ENCODE measurements at places on chromosomes 2 and 18.

- DNase-seq = peak; percentile 71
- no peaks in the 10 kb centered on the region for H3K27me3 ChIP-seq
- no peaks in the 10 kb centered on the region for H3K36me3 ChIP-seq
- H3K4me1 ChIP-seq = no peaks in the 10 kb centered on the region
- no peak overlapping the region for H3K27ac ChIP-seq
- no peak overlapping the region for H3K4me3 ChIP-seq
These were observed 22.4 kb downstream of the CYP27C1 start for GRCh38 chr2:127197475-127198385.

DNA sequence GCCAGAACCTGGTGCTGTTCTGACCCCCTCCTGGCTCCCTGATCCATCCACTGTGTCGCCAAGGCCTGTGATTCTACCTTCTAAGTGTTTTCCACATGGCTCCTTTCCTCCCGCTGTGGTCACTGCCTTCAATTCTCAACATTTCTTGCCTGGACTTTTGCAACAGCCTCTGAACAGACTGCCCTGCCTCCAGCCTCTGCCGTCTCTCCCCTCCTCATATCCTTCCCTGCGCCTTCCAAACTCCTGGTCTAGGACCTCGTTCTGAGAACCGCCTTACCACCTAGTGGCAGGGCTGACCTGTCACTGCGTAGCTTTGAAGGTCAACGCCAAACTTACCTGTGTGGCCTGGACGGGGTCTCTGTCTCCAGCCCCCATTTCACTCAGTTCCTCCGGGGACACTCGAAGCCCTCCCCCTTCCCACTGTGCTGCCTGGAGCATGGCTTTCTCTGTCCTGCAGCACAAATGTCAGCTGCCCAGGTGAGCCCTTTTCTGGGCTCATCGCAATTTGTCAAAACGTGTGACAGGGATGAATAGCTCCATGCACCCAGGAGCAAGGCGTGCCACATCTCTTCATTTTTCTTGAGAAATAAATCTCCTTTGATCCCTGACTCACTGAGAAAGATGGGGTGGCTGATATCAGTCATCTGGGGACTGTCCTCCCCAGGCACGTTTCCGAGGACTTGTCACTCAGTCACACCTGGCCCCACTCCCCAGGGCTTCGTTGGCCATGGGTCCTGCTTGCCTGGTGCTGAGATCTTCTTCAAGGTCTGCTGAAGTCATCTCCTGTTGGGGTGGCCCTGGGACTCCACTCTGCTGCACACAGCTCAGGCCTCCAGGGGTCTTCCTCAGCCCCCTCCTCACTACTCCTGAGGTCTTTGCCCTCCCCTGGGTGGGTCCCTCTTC lies 46.7 kb downstream of the LDLRAD4 start:
- no peak overlapping the region for H3K27ac ChIP-seq
- peaks cover 48% of the 10 kb centered on the region for H3K4me1 ChIP-seq
- H3K4me3 ChIP-seq = no peak overlapping the region
- no peak for DNase-seq
- H3K36me3 ChIP-seq = no peaks in the 10 kb centered on the region
- no peaks in the 10 kb centered on the region for H3K27me3 ChIP-seq

DNA sequence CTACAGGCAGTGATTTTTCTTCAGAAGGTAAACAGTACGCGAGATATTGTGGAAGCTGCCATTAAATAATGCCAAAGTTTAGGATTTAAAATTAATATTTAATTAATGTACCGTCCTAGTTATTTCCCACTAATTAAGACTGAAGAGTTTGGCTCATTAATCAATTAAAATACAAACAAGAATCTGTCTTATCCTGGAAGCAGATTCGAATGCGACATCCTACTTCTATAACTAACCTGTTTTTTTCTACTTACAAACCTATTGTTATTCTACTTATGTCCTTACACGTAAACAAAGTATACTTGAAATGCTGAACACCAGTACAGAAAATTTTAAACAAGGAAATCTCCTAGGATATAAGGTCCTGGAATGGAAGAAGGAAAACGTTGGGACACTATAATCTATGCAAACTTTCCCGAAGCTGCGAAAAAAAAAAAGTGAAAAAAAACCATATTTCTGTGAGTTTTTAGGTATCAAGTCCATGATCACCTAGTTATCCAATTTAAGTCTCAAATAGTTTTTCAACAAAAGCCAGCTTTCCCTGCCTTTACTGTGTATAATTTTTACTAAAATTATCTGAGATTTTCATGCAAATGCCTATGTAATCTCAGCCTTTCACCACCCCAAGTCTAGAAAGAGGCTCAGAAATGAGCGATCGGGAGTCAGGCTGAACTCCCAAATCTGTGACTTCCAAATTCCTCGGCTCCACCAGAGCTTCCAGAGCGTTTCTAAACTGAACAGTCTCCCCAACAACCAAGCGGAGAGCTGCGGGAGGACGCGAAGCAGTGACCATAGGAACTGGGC lies 1.2 kb upstream of the C2orf15 start:
- no peaks in the 10 kb centered on the region for H3K27me3 ChIP-seq
- H3K27ac ChIP-seq = peak overlapping the region; percentile 79
- DNase-seq = no peak

GRCh38 chr18:58996696-58997095 lies 132.0 kb downstream of the ZNF532 start:
- no peak for DNase-seq
- H3K27ac ChIP-seq = no peak overlapping the region
- H3K27me3 ChIP-seq = no peaks in the 10 kb centered on the region
- no peak overlapping the region for H3K4me3 ChIP-seq
- peaks cover 31% of the 10 kb centered on the region for H3K4me1 ChIP-seq

GRCh38 chr2:215598376-215598975 lies 162.6 kb upstream of the FN1 start:
- DNase-seq = no peak
- no peaks in the 10 kb centered on the region for H3K27me3 ChIP-seq
- H3K4me3 ChIP-seq = no peak overlapping the region

- H3K27me3 ChIP-seq = no peaks in the 10 kb centered on the region
- H3K4me1 ChIP-seq = no peaks in the 10 kb centered on the region
- no peak overlapping the region for H3K4me3 ChIP-seq
- no peaks in the 10 kb centered on the region for H3K36me3 ChIP-seq
- no peak for DNase-seq
These were observed 235.8 kb downstream of the TPGS2 start for GRCh38 chr18:36593001-36593400.

DNA sequence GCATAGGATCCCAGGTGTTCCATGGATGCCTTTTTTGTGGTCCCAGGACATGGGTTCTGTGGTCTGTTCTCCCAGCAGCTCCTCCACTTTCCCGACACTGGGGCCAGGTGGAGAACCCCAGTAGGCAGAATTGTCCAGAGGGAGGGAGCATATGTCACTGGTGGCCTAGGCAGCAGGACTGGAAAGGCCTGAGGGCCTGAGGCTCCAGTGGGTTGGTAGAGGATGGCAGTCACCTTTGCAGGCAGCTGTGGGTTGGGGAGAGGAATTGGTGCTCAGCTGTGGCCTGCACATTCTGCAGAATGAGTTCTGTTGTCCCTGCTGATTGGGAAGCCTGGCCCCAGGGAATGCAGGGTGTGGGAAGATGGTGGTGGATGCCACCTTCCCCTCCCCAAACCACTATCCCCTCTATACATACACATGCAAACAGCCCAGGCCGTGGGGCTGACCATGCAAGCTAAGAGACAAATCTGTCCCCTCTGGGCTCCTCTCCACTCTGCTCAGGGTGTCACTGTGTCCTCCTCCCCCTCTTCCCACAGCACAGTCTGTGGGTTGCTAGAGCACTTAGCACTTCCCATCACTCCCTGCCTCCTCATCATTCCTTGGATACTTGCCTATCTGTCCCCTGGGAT lies 11.4 kb downstream of the CTIF start:
- no peak overlapping the region for H3K4me3 ChIP-seq
- H3K27ac ChIP-seq = no peak overlapping the region
- DNase-seq = no peak

DNA sequence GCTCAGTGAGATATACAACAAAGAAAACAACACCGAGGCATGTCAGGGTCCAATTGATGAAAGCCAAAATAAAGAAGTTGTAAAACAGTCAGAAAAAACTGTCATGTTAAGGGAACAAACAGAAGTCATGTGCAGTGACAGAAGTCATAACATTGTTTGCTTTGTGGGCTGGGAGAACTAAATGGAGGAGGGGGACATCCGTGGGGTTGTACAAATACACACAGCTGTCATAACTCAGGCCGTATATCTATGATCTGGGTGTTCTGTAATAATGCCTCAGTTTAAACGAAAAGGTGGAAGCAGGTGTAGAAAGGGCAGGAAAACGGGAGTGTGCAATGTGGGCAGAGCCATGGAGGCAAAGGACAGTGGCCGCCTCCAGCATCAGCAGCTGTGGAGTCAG lies 27.3 kb downstream of the TIMM21 start:
- H3K27me3 ChIP-seq = no peaks in the 10 kb centered on the region
- H3K4me1 ChIP-seq = no peaks in the 10 kb centered on the region
- no peak overlapping the region for H3K27ac ChIP-seq
- H3K36me3 ChIP-seq = no peaks in the 10 kb centered on the region
- H3K4me3 ChIP-seq = no peak overlapping the region
- no peak for DNase-seq

DNA sequence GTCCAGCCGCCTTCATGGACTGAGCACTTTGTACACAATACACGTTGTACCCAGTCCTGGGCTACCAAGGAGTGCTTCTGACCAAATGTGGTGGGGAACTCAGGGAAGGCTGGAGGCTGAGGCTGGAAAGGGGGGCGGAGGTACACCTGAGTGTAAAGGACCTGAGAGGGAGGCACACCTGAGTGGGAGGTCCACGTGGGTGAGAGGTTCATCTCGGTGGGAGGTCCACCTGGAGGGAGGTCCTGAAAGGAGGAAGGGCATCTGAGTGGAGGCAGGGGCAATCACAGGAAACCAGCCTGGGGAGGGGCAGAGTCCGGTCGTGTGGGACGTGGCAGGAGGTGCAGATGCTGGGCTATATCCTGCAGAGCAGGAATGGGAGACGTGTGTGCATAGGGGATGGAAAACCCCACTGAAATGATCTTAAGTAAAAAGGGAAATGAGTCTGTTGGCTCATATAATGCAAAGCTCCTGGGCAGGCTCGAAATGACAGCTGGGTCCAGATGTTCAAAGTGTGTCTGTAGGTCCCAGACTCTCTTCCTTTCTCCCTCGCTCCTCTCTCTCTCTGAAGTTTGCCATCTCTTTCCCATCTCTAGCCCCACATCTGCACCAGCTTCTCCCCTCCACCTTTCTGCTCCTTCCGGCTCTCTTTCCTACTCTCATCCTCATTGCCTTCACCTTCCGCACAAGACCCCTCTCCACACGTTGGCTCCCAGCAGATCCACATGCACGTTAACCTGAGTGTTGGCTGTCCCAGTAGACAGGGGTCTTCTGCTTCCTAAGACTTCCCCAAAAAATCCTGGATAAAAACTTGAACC lies 137.7 kb downstream of the PXDN start:
- H3K27ac ChIP-seq = peak overlapping the region; percentile 67
- H3K36me3 ChIP-seq = no peaks in the 10 kb centered on the region
- H3K4me1 ChIP-seq = peaks cover 30% of the 10 kb centered on the region

- H3K4me3 ChIP-seq = no peak overlapping the region
- H3K36me3 ChIP-seq = no peaks in the 10 kb centered on the region
- H3K27ac ChIP-seq = no peak overlapping the region
- DNase-seq = no peak
- no peaks in the 10 kb centered on the region for H3K4me1 ChIP-seq
These were observed 43.9 kb downstream of the EMX1 start for GRCh38 chr2:72961036-72961720.

- H3K4me1 ChIP-seq = peaks cover 10% of the 10 kb centered on the region
- DNase-seq = peak; percentile 77
- H3K4me3 ChIP-seq = no peak overlapping the region
- H3K27me3 ChIP-seq = no peaks in the 10 kb centered on the region
- H3K36me3 ChIP-seq = no peaks in the 10 kb centered on the region
These were observed 40.5 kb upstream of the ACTR2 start for GRCh38 chr2:65186872-65187851.

DNA sequence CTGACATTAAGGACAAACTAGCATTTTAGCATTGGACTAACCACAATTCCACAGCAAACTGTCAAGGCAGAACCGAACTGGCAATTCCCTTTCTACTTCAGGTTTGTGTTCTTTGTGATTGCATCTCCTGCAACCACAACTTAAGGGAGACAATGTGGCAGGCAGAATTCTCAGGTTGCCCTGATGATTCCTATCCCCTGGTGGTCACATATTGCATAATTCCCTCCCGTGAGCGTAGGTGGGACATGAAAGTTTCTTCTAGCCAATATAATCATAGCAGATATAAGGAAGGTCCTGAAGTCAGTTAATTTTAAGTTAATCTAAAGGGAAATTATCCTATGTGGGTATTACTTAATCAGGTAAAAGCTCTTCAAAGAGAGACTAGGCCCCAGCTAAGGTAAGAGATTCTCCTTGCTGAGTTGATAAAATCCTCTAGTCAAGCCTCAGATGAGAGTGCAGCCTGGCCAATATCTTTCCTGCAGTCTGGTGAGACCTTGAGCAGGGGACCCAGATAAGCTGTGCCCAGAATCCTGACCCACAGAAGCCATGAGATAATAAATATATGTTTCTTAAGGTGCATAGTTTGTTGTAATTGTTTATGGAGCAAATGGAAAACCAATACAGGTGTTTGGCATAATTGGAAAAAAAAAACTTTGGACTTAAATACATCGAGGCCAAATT lies 45.9 kb upstream of the TNP1 start:
- no peaks in the 10 kb centered on the region for H3K27me3 ChIP-seq
- H3K4me3 ChIP-seq = no peak overlapping the region
- no peak for DNase-seq

- no peak overlapping the region for H3K4me3 ChIP-seq
- peak overlapping the region; percentile 84 for H3K27ac ChIP-seq
- H3K27me3 ChIP-seq = no peaks in the 10 kb centered on the region
- H3K36me3 ChIP-seq = no peaks in the 10 kb centered on the region
- DNase-seq = peak; percentile 72
- H3K4me1 ChIP-seq = peaks cover 46% of the 10 kb centered on the region
These were observed 48.0 kb downstream of the TEX44 start for GRCh38 chr2:231640641-231641111.

GRCh38 chr2:230634146-230634545 lies 78.5 kb upstream of the CAB39 start:
- H3K4me3 ChIP-seq = no peak overlapping the region
- no peaks in the 10 kb centered on the region for H3K36me3 ChIP-seq
- no peaks in the 10 kb centered on the region for H3K27me3 ChIP-seq
- no peak overlapping the region for H3K27ac ChIP-seq
- DNase-seq = no peak
- H3K4me1 ChIP-seq = peaks cover 4% of the 10 kb centered on the region

DNA sequence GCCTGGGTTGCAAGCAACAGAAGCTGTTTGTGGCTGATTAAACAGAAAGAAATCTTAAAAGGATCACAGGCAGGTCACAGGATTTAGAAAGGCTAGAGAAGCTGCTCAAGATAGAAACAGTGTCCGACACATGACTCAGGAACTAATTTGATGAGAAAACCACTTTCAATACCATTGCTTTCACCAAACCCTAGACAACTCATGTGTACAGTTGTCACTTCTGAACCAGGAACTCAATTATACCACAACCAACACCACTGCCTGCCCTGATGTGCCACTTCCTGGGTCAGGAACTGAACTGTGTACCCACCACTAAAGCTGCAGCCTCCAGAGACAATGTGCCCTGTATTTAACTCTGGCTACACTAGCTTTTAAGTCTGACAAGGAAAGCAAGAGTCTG lies 56.0 kb downstream of the TMEM247 start:
- H3K4me3 ChIP-seq = no peak overlapping the region
- no peaks in the 10 kb centered on the region for H3K36me3 ChIP-seq
- H3K27me3 ChIP-seq = no peaks in the 10 kb centered on the region
- DNase-seq = no peak
- peak overlapping the region; percentile 49 for H3K27ac ChIP-seq

Data from lower lobe of right lung (tissue), 2 donors.